Activated CD4-positive, alpha-beta T cell treated with anti-CD3 and anti-CD28 coated beads, Interleukin-2, Interleukin-6, amounts not matched to agents 100 ng/mL and 50 ng/mL, durations not matched to agents 16 hours and 8 hours (primary cell): ENCODE measurements at places on chromosomes 12 and 14.

DNA sequence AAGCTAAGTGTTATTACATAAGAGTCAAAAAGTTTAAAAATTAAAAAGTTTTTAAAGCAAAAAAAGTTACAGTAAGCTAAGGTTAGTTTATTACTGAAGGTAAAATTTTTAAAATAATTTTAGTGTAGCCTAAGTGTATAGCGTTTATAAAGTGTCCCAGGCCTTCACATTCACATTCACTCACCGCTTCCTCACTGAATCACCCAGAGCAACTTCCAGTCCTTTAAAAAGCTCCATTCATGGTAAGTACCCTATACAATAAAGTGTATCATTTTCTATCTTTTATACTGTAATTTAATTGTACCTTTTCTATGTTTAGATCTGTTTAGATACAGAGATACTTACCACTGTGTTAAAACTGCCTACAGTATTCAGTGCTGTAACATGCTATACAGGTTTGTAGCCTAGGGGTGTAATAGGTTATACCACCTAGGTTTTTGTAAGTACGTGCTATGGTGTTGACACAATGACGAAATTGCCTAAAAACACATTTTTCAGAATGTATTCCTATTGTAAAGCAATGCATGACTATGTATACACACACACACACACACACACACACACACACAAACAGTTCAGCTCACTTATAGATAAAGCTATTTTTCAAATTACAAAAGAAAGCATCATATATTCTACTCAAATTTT is 3.7 kb downstream of the CLEC14A start:
- DNase-seq = no peak

- no peak for DNase-seq
These were observed 128.4 kb upstream of the SSTR1 start for GRCh38 chr14:38079268-38079667.

GRCh38 chr12:120814903-120815429 is 89.2 kb downstream of the SPPL3 start:
- no peak for DNase-seq

- no peak for DNase-seq
These were observed 53.0 kb downstream of the SSH1 start for GRCh38 chr12:108804271-108804953.

DNA sequence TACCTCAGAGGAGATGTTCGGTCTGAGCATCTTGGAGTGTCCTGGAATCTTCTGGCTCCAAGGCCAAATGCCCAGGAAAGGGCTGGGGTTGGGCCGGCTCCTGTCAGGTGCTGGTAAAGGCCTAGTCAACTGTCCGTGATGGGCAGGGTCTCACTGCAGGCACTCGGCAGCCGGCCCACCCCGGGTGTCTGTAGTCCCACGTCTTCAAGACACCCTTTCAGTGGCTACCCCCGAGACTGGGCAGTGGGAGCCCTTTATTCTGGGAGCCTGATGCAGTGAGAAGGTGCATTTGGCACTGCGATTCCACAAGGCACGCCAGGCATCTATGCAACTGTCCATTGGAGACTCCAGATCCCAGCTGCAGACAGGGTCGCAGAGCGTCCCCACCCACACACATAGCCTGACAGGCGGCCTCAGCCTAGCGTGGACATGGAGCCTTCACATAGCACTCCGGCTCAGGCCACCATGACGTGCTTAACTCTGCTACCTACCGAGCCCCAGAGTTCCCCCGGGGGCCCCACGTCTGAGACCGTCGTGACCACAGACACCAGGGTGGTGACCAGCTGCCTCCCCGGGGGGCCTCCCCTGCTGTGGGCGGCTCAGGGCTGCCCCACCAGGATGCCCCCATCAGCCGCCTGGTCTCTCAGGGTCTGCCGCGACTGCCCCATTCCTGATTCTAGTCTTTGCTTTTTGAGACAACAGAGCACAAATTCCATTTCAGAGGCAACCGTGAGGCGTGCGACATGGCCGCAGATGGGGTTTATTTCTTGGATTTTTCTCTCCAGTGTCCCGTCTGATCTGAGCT is 331.8 kb upstream of the SFSWAP start:
- DNase-seq = no peak
